ENCODE measurements at places on chromosomes 16 and 17.

- no peak for DNase-seq
These were observed 20.1 kb downstream of the NMT1 start for GRCh38 chr17:45081047-45081703.

DNA sequence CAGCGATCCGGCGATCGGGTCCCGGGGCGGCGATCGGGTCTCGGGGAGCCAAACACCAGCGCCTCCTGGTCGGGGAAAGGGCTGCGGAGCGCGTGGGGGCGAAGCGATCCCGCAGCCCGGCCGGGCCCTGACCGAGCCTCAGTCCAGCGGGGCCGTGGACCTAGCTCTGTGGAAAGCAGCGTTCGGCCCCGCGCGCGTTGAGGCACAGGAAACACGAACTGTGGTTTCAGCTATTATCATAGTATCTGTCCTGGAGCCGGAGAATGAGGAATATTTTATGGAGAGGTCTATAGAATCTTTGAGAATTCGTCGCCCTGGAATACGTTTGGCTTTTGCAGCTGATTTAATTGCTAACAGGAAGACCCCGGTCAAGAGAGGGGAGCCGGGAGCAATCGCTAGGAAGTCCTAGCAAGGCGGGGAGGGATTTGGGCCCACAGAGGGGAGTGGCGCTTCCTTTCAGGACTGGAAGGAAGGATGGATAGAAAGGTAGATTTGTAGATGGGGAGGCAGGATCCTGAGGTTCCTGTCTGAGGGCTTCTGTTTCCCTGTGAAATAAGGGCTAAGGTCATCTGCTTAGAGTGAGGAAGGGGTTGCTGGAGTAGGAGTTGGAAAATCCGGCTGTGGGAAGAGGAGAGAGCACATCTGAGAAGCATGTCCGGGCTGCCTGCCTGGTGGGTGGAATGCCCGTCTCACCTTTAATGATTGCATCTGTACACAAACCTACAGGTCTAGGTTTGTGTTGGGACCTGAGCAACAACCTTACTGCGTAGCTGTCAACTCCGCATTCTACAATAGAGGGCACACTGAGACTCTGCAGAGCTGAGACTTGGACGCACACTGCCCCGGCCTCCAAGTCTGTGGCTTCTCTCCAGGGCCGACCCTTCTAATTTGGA lies 770 bp downstream of the CCNF start:
- no peak for DNase-seq

DNA sequence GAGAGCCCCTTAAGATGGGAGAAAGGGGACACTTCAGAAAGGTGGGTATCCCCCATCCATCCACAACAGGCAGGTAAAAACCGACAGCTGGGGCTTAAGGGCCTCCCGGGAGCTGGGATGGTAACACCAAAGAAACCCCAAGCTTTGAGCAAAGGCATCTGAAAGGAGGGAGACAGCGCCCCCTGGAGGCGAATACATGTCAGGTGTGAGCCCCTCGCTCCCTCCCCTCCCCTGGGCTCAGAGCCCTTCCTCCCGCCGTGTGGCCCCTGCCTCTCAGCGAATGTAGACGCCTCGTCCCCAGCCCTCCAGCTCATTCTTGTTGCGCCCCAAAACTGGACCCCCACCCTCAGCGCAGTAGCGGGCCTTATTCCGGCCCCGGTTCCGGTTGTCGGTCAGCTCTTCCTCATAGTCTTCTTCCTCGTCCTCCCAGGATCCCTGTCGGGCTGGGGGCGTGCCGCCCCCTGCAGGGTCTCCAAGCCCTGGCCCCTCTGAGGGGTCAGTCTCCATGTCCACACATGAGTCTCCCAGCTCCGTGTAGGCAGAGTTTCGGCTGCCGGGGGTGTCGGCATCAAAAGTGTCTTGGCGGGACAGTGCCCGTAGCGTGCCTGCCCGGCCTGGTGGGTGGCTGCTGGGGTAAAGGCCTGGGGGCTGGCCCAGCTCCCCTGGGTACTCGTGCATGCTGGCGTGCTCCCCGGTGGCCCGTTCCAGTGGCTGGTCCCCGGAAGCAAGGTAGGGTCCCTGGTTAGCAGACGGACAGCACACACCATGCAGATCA lies 9.1 kb upstream of the ARL5C start:
- DNase-seq = peak; percentile 56

DNA sequence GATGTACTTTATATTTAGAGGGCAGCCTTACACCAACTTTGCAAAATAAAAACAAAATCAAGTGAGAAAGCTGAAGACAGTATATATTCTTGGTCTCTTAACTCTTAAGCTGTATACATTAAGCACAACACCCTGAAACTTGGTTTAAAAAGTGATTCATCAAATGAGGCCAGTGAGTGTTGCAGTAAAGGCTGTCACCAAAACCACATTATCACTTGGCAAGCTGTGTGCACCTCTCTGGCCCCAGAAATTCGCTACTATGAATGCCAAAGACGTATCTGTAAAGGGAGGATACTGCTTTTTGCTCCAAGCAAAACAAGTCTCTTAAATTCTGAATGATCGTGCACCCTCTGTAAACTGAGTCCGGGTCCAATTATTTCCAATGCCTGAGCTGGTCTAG lies 163.9 kb downstream of the ZFHX3 start:
- DNase-seq = no peak

DNA sequence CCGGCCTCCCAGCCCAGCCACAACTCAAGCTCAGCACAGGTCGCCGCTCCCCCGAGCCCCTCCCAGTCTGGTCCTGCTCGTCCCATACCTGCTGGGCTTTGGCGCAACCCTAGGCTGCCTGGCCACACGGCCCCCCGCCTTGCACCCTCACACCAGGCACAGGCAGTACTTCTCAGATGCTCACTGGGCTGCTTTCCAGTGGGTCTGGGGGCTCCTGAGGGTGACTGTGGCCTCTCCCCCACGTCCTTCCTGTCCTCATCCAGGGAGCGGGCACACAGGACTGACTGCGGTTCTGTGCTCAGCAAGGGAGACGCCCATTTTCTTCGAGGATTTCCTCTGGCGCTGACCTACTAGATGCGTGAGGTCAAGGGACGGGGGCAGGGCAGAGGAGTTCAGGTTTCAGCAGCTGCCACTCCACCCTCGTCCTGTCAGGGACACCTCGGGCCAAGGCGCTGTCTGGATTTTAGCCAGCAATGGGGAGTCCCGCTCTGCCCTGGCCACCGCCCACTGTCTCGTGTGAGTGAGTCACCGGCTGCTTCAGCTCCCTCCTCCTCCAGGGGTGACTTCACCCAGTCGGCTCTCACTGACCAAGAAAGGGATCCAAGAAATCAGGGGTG lies 115.8 kb downstream of the NPIPB11 start:
- DNase-seq = peak; percentile 15

- no peak for DNase-seq
These were observed 68.8 kb upstream of the RCVRN start for GRCh38 chr17:9973669-9974447.

DNA sequence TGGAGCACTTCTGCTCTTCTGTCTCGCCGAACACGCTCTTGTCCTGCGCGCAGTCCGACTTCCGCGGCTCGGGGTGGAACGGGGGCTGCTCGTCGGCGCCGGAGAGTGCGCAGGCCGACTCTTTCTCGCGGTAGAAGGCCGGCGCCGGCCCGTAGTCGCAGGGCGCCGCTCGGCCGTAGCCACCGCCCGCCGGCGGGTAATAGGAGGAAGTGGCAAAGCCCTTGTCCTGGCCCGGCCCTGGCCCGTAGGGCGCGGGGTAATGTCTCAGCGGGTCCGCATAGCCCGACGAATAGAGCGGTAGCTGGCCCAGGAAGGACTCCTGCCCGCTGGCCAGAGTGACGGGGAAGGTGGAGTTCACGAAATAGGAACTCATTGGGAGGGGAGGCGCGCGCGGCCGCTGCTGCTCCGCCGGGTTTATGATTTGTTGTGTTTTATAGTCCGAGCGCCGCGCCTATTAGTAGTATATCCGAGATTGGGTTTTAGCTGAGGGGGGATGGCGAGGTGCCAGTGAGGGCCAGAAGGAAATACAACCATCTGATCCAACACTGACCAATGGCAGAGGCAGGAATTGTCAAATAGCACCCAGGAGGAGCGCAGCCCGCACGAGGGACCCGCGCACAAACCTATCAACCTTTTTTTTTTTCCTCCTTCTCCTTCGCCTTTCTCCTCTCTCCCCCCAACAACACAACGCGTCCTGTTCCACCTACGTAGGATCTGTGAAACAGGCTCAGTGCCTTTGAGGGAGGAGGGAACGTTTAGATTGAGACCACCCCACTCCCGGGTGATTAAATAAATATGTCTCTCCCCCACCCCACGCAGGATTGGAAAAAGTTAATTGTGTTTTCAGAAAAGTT lies 4.4 kb upstream of the HOXB5 start:
- DNase-seq = no peak

- no peak for DNase-seq
These were observed 2.3 kb upstream of the HOXB6 start for GRCh38 chr17:48606892-48607614.

GRCh38 chr17:50173335-50173941 lies 7.6 kb downstream of the SGCA start:
- no peak for DNase-seq

- DNase-seq = no peak
These were observed 145.6 kb upstream of the MYOCD start for GRCh38 chr17:12519956-12520594.

- DNase-seq = no peak
These were observed 10.6 kb upstream of the HOXB2 start for GRCh38 chr17:48555258-48556228.

- no peak for DNase-seq
These were observed 33.6 kb downstream of the ELAC2 start for GRCh38 chr17:12983991-12984884.

DNA sequence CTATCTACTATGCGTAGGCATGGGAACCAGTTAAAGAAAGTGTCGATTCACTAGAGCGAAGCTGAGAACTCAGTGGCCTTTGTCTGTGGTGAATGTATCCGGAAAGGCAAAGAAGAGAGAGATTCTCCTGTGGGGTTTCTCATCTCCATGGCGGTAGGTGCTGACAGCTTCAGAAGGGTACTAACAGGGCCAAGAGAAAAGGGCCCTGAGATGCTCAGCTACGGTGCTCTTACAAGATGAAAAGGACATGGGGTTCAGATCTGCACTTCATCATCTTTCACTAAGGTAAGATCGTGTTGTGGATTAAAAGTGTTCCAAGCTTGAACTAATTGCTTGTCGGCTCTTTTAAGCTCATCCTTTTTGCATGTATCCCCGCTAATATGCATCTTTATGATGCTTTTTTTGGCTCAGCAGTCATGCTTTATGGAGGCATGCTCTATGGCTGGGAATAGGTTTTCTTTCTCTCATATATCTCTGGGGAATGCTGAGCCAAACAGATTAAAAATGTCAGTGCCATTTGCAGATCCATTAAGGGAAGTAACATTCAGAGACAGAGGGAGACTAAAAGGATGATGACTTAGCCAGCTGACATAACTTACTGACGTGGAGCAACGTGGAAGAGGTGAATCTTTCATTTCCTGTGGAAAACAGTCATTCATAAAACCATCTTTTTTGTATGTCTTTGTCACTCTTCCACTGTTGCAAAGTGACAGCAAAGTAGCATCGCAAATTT lies 29.9 kb downstream of the KCNJ16 start:
- DNase-seq = no peak

- DNase-seq = no peak
These were observed 114.7 kb downstream of the C16orf78 start for GRCh38 chr16:49488336-49488735.

DNA sequence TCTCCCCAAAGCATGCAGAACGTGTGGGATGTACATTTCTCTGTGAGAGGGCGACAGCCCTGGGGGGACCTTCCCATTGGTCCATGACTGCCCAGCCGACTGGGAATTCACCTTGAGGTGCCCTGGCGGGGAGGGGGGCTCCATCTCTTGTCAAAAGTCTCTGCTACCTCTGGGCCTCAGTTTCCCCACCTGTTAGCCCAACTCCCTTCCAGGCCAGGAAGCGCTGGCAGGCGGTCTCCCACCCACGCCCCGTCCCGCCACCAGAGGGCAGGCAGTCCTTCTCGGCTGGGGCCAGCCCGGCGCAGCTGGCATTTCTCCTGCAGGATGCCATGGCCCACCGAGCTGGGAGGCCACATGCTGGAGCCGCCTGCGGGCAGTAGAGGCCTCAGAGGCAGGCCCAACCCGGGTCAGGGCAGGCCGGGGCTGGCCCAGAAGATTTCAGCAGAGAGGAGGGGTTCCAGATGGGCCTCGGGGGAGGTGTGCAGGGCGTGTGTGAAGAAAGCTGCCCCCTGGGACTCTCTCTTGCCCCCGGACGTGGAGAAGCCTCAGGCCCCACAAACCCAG lies 16.6 kb downstream of the CD7 start:
- DNase-seq = no peak

DNA sequence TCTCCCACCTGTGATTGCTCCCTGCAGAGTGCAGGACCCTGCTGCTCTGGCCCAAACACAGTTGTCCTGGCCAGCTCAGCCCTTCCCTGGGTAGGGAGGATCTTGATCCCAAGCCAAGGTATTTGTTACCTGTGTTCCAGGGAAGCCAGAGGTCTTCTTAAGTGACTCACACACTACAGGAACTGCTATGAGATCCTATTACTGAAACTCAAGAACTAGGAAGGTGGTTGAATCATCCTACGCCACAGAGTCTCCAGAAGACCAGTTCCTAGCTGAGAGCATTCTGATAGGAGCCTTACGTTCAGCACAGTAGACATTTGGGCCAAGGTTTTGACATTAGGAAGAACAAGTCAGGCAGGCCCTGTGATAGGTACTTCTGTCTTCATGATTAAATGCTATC lies 12.0 kb downstream of the CHST6 start:
- no peak for DNase-seq

GRCh38 chr17:57289130-57289529 lies 32.8 kb downstream of the MSI2 start:
- no peak for DNase-seq

All from stimulated activated CD8-positive, alpha-beta memory T cell treated with anti-CD3 and anti-CD28 coated beads, Interleukin-15, amount 100 ng/mL, for 24 hours (primary cell).